ENCODE measurements at places on chromosomes 12 and 14.

GRCh38 chr12:113155646-113156045 lies 6.1 kb downstream of the CFAP73 start:
- no peak for DNase-seq

- no peak for DNase-seq
Observed at GRCh38 chr12:53413485-53414204, 10.0 kb upstream of the AMHR2 start.

- no peak for DNase-seq
Observed at GRCh38 chr14:96194657-96195431, 9.8 kb upstream of the BDKRB2 start.

DNA sequence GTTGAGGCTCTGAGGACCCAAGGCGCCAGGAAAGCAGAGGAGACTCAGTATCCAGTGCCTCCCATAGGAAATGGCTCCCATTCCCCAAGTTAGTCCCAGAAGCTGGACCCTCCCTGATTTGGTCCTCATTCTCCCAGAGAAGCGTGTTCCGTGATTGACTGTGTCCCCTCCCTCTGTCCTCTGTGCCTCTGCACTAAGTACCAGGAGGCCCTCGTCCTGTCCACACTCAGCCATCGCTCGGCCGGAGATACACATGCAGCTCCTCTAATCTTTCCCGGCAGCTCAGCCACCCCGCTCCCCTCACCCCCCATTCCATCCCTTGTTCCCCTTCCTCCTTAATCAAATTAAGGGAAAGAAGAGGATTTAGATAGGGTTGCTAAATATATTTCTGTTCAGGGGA lies 28.3 kb upstream of the ATP2A2 start:
- DNase-seq = no peak

GRCh38 chr12:25458047-25458552 lies 95.0 kb downstream of the LMNTD1 start:
- no peak for DNase-seq

DNA sequence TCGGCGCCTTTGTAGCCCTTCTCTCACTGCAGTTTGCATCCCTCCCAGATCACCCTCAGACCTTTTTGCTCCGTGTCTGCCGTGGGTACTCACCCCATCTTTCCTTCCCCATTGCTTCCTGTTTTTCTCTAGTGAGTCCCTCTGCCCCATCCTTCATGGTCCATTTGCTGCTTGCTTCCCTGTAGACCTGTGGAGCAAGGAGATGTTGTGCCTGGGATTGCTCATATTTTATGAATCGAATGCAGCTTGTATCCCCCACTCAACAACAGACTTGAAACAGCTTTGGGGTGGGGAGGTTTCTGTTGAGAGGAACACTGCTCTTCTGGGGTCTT lies 661 bp downstream of the DENR start:
- no peak for DNase-seq

DNA sequence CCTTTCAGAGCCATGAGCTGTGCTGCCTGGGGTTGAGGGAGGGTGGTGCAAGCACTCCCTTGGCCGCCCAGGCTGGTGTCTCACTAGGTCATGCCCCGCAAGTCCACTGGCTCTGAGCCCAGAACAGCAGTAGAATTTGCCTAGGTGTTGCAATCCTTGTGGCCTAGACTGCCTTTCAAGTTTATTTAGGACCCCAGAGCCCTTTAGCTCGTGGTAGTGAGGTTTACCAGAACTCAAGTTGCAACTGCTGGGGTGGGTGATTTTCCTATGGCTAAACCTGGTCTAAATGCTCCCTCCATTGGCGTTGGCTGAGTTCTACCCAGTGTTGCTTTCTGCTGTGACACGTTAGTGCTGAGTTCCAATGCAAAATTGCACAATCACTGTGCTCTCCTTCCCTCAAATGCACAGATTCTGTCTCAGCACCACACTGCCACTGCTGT lies 287.2 kb downstream of the BCAT1 start:
- DNase-seq = no peak

- no peak for DNase-seq
Observed at GRCh38 chr12:48084066-48084465, 21.8 kb downstream of the SENP1 start.

DNA sequence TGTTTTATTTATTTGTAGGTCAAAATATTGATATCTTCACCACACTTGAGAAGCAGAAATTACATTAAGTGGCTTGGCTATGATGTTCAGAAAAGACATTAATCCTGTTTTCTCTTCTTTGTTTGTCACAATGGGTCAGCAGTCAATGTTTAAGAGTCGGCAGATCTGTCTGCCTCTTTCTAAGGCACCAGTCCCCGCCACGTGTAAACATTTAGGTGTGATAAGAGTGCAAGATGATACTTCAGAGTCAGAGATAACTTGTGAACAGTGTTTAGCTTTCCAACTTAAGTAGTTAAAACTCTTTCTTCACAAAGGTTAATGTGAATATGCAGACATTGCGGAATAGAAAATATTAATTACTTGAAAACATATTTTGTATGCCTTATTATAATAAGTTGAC lies 160.9 kb downstream of the OTOGL start:
- DNase-seq = no peak

DNA sequence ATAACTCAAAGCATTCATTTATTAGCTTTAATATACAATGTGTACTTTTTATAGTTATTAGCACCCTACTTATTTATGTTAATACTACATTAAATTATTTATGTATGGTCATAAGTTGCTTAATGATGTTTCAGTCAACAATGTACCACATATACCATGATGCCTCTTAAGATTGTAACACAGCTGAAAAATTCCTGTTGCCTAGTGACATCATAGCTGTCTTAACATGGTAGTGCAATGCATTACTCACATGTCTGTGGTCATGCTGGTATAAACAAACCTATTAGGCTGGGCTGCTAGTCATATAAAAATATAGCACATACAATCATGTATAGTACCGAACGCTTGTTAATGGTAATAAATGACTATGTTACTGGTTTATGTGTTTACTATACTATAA lies 120.4 kb downstream of the ANO6 start:
- no peak for DNase-seq

GRCh38 chr12:94674835-94675234 lies 24.5 kb upstream of the TMCC3 start:
- DNase-seq = no peak

- no peak for DNase-seq
Observed at GRCh38 chr12:133026996-133027395, 10.3 kb upstream of the ZNF84 start.

GRCh38 chr12:89217472-89217871 lies 134.8 kb downstream of the DUSP6 start:
- DNase-seq = no peak

DNA sequence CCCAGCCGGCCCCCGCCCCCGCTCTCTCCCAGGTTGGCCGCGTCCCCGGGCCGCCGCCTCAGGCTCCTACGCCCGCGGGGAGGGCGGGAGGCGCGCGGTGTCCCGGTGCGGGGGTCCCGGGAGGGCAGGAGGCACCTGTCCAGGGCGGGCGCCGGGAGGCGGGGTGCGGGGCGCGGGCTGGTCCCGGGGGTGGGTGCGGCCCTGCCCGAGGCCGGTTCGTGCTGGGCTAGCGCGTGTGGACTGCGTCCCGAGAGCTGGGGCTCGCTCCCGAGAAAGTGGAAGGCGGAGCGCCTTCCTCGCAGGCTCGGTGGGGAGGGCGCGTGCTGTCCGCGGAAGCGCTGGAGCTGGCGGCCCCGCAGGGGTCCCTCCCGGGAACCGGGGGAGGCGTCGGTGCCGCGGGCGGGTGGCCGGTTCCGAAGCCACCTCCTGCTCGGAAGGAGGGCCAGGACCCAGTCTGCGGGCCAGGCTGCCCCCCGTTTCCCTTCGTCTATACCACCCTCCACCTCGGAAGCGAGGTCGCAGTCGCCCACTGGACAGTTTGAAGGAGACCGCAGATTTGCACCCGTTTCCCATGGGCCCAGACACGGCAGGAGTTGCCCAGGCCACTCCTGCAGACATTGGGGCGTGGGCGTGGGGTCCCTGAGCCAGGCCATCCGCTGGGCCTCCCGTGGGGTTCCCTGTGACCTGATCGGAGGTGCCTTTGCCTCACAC lies 636 bp downstream of the ZFYVE21 start:
- DNase-seq = no peak

GRCh38 chr14:22500525-22500924 lies 88.5 kb downstream of the DAD1 start:
- no peak for DNase-seq

DNA sequence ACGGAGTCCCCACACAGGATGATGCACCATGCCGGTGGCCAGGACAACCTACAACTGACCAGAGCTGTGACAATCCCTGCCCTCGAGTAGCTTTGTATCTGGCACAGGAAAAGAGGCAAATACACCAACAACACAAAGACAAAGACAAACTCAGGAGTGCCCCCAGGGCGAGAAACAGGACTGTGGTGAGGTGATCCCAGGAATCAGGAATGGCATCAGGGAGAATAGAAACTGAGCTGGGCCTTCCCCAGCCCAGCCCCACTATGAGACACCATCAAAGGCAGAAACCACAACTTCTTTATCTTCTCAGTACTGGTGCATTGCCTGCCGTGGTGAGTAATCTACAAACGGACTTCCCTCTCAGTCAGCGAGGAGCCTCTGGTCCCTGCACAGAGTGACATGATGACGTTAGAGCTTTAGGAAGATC lies 157.7 kb downstream of the TTC7B start:
- DNase-seq = no peak

DNA sequence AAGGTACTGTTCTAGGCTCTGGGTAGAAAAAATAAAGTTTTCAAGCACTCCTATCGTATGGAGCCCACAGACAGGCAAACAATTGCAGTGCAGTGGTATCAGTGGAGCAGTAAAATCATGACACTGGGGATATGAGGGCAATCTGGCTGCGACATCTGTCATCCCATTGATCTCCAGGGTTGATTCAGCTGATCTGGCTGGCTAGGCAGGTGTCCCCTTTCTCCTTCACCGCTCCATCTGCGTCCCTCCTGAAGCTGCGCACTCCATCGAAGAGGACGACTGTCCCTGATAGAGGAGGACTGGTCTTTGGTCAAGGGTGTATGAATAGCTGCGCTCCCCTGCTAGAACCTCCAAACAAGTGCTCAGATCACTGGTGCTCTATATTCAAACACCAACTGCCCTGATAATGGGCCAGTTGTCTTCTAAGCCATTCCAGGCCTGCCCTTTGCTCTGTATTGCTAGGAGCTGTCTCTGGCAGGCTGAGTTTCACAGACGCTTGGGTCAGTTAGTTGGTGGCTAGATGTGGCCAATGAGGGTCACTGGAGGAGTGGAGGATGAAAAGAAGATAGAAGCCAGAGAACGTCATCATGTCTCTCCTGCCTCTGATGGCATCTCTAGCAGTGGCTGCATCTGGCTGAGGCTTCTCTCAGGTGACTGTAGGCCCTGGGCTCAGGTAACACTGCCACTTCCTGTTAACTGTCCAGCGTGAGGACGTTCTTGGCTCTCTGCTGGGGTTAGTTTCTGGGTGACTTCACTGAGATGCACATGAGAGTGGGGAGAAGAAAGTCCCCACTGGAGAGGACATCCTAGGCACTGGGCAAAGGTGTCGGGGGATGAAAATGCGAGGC lies 205.0 kb upstream of the FOXN3 start:
- DNase-seq = no peak

- no peak for DNase-seq
Observed at GRCh38 chr14:101184104-101184455, 280.6 kb upstream of the RTL1 start.

DNA sequence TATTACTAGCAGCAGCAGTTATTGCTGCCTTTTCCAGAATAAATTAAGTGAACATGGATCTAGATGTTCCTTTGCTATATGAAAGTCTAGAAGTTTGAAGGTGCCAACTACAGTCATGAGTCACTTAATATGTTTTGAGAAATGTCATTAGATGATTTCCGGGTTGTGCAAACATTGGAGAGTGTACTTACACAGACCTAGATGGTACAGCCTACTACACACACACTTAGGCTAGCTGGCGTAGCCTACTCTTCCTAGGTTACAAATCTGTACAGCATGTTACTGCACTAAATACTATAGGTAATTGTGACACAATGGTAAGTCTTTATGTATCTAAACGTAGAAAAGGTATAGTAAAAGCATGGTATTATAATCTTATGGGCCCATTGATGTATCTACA lies 368.1 kb downstream of the PDZRN4 start:
- DNase-seq = no peak

DNA sequence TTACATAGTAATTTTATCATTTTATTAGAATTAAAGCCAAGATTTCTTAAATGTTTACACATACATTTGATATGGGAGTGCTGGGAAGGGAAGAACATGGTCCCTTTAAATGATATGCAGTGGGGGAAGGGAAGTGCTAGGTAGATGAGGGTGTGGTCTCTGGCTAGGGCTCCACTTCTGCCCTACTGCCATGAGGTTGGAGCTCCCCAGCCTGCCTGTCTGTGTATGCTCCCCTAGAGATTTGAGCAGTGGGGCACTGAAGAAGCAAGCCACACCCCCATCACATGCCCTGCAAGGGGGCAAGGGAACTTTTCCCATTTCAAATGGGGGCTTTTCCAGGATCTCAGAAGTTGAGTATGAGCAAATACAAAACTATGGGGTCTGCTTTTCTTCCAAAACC lies 25.5 kb downstream of the CLECL1 start:
- DNase-seq = no peak

DNA sequence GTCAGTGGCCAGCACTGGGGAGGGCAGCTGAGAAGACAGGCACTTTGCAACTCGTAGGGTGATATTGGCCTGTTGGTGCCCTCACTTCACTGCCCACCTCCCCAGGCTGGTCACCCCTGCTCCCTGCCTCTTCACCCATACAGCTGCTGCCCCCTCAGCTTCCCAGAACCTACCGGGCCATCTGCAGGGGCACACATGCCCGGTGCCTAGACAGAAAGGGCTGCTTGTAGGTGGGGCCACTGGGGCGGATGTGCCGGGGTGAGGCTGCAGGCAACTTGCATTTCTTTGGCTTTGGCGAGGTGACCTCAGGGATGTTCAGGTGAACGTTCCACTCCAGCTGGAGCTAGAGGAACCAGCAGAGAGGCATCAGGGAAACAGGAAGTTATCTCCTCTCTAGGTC lies 17.2 kb downstream of the FAM186B start:
- no peak for DNase-seq

DNA sequence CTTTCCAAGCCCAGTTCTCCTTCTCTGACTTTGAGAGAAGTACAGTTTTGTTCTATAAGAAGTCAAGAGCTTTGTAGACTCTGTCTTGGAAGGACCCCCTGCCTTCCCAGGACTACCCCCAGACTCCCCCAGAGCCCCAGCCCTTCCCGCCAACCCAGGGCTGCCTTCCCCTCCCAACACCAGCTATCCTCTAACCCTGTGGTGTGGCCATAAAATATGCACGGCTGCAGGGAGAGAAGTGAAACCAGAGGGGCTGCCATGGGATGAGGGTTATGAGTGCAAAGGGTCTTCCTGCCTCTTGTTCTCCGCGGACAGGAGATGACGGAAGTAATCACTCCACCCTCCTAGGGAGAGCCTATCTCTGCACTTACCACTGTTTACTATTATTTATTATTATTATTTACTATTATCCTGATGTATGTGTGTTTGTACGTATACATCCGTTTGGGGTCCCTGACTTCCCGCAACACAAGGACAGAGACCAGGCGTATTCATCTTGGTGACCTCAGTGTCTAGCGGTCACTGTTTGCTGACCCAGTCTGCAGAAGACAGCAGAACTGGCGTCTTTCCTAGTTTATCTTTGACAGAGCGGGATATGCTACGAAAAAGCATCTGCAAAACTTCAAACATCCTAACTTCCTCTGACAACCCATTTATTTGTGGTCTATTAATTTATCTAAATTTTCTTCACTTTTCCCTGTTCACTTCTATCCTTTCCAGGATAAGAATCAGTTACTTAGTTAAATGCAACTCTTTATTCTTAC lies 3.5 kb upstream of the SCNN1A start:
- no peak for DNase-seq

All from stimulated activated CD8-positive, alpha-beta memory T cell treated with anti-CD3 and anti-CD28 coated beads, Interleukin-7, amount 100 ng/mL, for 24 hours (primary cell).